Left lobe of liver (tissue), 2 donors: ENCODE measurements at places on chromosomes 3 and 15. TPM values are rescaled to one million over a fixed set of nuclear protein-coding genes. Genes with fewer than 3 reads are reported as not detected.

DNA sequence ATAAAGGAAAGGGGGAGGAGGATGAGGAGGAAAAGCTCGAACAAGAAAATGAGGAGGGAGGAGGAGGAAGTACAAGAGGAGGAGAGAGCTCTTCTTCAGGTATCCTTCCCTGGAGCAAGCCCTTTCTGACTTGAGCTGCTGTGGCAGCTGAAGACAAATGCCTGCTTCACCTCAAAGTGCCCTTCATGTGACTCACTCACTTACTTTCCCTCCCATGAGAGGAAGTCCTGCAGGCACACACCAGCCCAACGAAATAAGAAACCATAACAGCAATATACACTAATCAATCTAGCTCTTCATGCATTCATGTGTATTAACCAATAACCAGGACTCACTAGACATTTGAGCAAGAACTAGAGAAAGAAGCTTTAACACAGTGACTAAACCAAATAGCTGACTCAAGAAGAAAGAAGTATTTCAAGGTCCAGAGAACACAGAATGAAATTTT lies 251.9 kb downstream of the IGSF11 start:
- no peak for DNase-seq

Gene PLCD1
- total RNA-seq = 11.3 TPM

Gene CCR2
- 0.33 TPM for total RNA-seq

DNA sequence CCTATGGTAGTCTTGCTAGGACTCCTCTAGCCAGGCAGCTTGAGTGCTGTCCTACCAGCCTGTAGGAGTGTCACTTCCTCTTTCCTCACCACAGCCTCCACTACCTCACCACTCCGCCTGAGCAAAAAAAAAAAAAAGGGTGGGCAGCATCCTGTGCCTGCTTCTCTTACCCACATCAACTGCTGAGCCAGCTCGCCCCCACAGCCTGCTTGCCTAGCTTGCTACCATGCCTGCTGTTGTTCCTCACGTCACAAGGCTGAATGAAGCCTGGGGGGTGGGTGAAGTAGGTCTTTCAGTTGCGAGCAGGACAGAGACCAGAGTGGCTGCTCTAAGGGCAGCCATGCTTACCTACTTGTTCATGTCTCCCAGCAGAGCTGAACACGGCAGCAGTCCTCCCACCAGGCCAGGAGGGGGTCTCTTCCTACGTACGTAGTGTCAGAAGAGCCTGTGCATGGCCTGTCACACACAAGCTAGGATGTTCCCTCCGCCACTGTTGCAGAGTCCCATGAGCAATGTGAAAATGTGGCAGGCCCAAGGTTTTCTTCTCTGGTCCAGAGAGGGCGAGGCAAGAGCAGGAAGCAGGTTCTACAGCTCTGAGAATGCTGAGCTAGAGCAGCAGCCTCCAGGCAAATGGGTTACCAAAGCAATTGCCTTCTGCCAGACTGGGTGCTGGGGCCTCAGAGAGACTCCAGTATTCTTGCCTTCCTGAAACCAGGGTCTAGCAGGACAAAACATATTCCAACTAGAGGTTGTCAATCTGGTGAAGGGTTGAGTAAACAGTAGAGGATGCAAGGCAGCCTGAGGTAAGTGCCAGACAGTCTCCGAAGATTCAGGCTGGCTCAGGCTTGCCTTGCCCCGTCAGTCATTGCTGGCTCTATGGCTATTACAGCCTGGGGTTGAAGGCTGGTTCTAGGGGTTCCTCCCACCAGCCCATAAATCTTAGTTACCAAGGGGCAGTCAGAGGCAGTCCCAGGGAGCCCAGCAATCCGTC lies 8.1 kb downstream of the PPM1M start:
- DNase-seq = no peak

GRCh38 chr3:45510519-45510918 lies 84.0 kb upstream of the LIMD1 start:
- DNase-seq = no peak

DNA sequence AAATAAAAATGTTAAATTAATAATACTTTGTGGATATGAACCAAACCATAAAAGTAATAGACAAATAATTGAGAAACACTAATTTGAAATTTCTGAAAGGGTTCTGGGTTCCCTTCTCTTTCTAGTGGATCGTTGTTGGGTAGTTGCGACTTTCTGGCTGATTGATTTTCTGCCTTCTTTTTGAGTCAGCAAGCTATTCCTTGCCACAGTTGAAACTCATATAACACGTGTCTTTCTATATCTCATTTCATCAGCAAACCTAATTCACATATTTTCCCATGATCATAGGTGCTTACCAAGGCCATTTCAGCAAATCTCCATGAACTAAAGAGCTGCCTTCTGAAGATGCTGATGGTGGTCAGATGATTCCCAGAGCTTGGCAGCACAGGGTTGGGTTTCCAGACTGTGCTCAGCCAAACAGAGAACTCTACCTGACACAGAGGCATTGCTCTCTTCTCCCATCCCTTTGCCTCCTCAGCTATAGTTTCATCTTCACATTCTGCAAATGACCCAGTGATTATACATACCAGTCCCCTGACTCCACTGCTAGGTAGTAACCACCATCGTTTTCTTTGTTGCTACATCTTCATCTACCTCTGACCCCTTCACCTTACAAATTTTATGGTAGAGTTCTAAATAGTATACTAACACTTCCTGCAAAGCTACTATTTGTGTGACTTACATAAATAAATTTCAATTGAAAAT lies 383.9 kb upstream of the DPH6 start:
- DNase-seq = no peak

DNA sequence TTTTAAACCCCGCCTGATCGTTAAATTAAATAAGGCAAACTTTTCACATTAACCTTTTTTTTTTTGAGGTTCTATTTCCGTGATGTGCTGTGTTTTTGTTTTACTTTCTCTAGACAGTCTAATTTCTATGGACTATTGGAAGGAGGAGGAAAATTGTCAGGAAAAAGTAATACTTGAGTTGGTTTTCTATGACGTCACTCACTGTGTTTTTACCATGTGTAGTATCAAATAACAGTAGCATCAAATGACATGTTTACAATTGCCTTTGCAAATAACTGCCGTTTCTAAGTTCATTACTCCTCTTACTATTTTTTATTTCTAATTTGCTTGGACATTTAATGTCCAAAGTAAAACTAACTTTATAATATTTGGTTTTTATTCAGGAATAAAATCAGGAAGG lies 32.3 kb downstream of the MYO1E start:
- no peak for DNase-seq

GRCh38 chr3:64584179-64584578 lies 103.6 kb downstream of the ADAMTS9 start:
- DNase-seq = no peak

GRCh38 chr3:126309165-126309564 lies 48.0 kb downstream of the KLF15 start:
- DNase-seq = no peak

Gene ACAN
- not detected for total RNA-seq

GRCh38 chr3:122006267-122006666 lies 15.8 kb downstream of the ILDR1 start:
- DNase-seq = no peak

- peak; percentile 95 for DNase-seq
Measured at GRCh38 chr15:75738647-75739325, 26.1 kb upstream of the CSPG4 start.

DNA sequence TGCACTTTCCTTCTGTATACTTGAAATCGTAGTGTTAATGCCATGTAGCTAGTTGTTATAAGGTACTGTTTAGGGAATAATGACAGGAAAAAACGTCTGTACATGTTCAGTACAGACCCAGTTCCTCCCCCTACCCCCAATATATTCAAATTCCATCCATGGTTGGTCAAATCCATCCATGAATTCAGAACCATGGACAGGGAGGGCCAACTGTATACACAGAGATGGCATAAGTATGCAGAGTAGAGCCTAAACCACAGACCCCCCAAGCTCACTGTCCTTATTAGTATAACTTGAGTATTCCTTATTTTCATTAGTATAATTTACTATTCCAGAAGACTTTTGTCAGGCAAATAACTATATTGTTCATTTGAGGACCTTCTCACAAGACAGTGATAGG lies 51.2 kb upstream of the ADAMTS17 start:
- DNase-seq = no peak

Gene ADIPOQ
- total RNA-seq = not detected

DNA sequence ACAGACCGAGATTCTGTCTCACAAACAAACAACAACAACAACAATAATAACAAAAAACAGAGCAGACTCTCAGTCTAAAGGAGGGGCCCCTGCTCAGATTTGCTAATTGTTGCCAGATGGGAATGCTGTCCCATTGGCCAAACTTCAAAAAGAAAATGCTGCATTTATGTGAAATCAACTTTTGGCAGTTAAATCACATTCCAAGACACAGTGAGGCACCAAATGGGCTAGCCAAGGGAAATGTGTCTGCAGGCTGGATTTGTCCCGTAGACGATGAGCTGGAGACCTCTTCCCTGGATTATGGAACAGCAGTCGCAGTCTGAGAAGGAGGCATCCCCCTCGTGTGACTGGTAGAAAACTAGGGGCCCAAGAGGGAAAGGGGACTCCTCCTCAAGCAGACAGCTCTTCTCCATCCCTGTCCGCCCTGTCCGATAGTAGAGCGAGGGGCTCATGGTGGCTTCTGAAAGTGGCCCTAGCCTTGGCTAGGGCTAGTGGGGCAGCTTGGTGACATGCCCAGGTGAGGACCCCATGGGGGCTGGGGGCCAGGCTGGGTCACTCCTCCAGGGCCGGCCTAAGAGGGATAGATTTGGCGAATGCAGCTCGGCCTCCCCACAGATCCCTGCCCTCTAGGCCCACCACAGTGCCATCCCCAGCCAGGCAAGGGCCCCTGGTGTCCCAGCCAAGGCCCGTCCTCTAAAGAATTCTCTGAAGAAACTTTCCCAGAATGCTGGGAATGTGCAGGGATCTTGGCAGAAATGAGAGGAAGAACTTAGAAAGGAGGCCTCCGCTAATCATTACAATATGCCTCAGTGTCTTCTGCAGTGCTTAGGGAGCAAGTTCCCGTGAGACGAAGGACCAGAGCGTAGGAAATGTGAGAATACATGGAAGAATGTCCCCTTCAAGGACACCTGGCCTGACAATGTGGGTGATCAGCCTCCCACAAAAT lies 2.0 kb downstream of the SLC22A14 start:
- DNase-seq = no peak

Gene LRIG1
- 18.6 TPM for total RNA-seq

- no peak for DNase-seq
Measured at GRCh38 chr15:56736881-56737707, 3.8 kb upstream of the ZNF280D start.

DNA sequence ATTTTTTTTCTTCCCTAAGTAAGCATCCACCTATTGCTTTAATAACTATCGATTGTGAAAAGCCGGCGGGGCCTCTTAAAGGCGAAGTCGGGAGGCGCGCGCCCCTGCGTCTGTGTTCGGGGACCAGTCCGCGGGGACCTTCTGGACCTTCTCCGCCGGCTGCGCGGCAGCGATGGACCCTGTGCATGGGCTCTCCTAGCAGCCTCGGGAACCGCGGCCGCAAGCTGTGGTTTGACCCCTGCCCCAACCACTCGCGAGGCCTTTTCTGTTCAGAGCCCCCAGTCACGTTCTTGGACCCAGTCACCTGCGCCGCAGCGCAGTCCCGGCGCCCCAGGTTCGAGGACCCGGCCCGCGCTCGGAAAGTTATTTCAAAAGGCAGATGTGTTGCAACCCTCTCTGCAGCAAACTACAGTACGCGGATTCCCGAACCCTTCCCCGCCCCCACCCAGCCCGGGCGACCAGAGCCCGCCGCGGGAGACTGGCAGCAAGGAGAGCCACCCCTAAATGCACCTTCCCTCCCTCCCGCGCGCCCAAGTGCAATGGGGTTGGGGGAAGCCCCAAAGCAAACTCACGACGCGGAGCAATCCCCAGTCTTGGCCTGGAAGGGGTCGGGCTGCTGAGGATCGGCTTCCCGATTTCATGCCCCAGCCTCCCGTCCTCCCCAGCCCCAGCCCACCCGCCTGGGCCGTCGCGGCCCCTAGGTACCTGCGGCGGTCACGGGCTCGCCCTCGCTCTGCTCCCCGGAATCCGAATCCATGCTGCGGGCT lies 684 bp downstream of the TNFAIP8L3 start:
- DNase-seq = peak; percentile 58

- DNase-seq = no peak
Measured at GRCh38 chr15:48785712-48786111, 25.2 kb downstream of the CEP152 start.

DNA sequence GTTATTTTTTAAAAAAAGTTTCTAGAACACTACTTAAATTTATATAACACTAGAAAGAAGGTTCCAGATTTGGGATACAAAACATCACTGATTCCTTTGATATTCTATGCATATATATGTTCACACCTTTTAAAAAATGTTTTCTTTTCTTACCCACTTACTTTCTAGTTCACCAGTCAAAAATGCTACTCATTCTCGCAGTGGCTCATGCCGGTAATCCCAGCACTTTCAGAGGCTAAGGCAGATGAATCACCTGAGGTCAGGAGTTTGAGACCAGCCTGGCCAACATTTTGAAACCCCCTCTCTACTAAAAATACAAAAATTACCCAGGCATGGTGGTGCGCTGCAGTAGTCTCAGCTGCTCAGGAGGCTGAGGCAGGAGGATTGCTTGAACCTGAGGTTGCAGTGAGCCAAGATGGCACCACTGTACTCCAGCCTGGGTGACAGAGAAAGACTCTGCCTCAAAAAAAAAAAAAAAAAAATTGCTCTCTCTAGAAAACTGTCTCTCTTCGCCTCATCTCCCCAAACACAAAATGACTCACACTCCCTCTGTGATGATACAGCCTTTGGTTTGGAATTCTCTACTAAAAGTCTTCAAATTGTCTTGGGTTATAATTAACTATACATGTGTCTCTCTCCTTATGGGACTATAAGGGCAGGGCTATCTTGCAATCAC lies 52.6 kb upstream of the TGFBR2 start:
- DNase-seq = no peak

Gene NECTIN3
- total RNA-seq = 25.2 TPM

DNA sequence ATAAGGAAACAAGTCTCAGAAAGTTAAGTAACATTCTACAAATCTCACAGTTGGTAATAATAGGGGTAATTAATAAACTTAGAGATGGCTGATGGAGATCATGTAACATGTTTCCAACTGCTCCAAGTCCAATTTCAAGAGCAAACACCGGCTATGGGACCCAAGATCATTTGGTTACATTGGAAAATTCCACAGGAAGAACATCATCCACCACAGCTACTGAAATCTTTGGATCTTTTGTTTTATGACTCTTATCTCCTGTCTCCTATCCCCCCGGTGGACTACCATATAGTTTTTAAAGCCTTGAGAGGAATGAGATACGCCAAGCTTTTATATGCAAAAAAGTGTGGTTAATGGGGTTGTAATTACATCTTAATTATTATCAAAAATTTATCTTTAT lies 216.1 kb downstream of the WNT5A start:
- no peak for DNase-seq

GRCh38 chr3:141457624-141458236 lies 29.1 kb upstream of the RASA2 start:
- no peak for DNase-seq
